ENCODE measurements at places on chromosomes 5 and 9.

DNA sequence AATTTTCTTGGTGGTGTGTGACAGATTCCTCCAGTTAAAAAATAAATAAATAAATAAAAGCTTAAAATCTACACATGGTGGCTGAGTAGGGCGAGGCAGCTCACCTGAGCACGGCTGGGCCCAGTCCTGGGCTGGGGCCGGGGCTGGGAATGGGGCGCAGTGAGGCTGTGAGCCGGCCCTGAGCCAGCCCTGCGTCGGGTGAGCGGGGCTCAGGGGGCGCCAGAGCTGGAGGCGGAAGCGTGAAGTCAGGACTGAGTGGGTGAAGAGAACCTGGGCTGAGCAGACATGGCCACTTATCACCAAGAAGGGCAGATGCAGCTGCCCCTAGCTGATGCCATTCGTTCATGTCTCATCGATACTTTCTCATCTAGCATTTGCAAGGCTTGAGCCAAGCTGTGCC lies 22.8 kb upstream of the DTWD2 start:
- no peak for DNase-seq

- no peak for DNase-seq
Observed at GRCh38 chr5:33855396-33855795, 36.4 kb downstream of the ADAMTS12 start.

- no peak for DNase-seq
Observed at GRCh38 chr5:90845723-90846554, 287.3 kb downstream of the ADGRV1 start.

DNA sequence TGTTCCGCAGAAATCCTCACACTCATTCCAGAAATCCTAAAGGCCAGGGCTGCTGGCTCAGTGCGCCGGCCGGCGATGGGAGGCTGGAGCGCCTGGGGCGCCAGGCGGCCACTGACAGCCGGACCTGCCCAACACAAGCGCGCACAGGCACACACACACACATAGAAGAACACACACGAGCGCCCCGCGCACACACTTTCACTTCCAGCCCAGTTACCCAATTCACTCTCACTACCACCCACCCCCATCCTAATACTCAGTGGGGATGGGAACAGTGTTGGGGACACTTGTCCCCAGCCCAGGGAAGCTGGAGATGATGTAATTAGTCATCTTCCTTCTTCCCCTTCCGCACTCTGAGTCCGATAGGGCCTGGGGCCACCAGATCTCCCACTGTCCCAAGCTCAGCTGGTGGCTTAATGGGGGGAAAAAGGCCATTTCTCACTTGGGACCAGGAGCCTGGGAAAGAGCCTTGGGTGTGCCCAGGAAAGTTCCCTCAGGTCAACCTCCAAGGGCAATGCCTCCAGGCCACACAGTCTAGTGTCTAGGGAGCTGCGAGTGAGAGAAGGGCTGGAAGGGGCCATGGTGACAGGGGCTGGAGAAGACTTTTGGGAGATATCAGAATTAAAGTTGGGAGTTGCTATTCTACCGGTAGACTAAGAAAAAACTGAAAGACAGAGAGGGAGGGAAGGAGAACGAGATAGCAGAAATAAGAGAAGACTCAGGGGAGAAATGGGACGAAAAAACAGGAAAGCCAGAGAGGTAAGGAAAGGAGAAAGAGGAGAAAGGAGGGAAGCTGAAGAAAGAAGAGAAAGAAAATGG lies 1.7 kb downstream of the EBF1 start:
- DNase-seq = peak; percentile 51

DNA sequence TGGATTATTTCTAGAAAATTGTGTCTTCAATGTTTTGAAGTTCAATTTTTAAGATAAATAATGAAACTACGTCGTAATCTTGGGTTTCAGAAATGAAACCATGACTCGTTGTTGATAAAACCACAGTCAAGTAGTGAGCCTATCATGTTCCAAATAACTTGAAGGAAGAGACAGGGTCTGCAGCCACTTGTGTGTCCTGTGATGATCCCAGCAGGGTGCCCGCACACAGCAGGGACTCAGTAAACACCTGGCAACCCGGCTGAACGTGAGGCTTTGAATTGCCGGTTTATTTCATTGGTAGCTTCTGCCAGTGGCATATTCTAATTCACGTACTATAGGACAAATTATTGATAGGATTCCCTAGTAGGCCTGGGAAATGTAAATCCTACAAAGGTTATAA lies 679.6 kb downstream of the IRX1 start:
- DNase-seq = no peak

- peak; percentile 23 for DNase-seq
Observed at GRCh38 chr9:19018201-19018600, 14.8 kb downstream of the SAXO1 start.

DNA sequence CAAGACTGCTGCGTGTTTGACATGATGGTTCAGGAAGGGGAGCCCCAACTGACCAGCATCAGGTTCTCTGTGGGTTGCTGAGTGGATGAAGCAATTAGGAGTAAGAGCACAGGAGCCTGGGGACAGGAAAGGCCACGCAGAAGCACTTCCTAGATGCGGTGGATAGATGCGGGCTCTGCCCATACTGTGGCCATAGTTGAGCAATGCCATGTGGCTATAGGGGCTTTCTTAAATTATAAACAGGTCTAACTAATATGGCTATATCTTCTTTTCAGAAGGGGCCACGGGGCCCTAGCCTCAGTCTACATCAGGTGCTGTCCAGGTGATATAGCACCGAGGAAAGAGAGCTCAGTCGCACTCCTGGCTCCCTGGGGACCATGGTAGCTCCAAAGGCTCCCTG lies 198.6 kb downstream of the GADD45G start:
- no peak for DNase-seq

- DNase-seq = no peak
Observed at GRCh38 chr5:77795268-77795667, 19.1 kb upstream of the TBCA start.

DNA sequence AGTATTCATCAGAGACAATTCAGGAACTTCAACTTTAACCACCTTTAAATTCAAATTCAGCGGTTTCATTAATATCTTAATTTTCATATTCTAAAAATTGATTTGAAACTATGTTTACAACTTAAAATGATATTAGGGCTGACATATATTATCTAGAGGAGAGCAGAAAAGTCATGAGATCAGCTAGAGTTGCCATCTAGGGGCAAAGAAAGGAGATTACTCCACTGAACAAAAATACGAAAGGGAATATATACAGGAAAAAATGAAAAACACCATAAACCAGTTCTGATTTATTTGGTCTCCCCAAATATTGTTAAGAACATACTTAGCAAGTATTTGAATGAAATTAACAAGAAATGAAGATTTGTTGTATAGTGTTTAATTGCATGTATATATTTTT lies 946.3 kb downstream of the DTWD2 start:
- no peak for DNase-seq

DNA sequence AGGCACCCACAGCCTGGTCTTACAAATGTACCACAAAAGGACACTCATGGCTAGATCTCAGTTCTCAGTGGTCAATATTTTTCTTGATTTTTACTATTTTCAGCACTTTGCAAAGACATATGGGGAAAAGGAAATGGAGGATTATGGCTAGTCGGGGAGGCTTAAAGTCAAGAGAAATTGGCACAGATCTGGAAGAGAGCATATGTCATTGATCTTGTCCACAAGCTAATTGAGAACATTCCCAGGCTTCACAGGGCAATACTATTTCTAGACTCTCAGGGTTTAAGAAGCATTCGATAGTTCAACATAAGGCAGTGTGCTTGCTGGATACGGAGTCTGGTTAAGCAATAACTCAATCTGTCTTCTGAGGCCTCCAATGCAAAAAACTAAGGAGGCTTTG lies 285.8 kb downstream of the ZNF608 start:
- DNase-seq = no peak

- no peak for DNase-seq
Observed at GRCh38 chr9:113139225-113139829, 11.5 kb upstream of the SLC31A2 start.

DNA sequence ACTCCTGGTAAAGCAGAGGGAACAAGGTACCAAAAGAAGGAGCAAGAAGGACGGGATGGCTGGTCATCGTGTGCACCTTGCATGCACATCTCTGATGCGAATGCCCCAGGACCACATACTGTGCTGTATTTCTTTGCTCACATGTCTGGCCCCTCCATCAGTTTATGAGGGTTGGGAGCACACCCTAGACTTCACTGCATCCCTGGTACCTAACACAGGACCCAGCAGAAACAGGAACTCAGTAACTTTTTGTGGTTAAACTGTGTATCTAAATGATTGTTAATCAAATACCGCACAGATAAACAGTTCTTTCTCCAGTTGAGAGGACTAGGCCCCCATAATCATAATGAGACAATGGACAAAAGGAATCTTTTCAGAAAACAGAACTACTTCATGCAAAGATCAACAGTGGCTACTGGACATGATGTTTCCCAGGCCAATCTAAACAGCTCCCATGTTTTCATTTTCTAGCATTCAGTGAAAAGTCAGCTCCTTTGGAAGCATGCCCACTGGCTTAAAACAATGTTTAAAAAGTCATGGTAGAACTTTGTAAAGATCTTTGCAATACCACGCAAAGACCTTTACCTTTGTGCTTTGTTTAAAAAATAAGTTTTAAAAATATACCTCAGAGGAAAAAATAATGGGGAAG lies 55.5 kb upstream of the IFNK start:
- DNase-seq = no peak

DNA sequence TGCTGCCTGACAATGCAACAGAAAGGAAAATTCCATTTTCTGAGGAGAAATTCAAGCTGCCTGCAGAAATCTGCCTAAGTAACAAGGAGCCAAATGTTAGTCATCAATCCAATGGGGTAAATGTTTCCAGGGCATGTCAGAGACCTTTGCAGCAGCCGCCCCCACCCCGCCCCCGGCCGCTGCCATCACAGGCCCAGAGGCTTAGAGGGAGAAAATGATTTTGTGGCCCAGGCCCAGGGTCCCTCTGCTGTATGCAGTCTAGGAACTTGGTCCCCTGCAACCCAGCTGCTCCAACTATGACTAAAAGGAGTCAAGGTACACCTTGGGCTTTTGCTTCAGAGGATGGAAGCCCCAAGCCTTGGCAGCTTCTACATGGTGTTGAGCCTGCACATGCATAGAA lies 45.0 kb downstream of the VLDLR start:
- peak; percentile 5 for DNase-seq

- DNase-seq = no peak
Observed at GRCh38 chr5:83972236-83972635, 251.6 kb upstream of the HAPLN1 start.

DNA sequence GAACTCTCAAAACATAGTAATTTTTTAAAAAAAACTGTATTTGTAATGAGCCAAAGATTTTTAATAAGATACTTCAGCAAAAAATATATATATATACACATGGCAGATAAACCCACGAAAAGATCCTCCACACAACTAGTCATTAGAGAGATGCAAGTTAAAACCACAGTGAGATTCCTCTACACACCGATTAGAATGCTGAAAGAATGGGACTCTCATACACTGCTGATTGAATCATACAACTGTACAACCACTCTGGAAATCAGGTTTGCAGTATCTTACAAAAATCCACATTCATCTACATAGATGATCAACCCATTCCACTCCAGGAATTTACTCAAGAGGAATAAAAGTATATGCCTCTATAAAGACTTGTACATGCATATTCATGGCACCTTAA lies 43.7 kb downstream of the RASEF start:
- DNase-seq = no peak

DNA sequence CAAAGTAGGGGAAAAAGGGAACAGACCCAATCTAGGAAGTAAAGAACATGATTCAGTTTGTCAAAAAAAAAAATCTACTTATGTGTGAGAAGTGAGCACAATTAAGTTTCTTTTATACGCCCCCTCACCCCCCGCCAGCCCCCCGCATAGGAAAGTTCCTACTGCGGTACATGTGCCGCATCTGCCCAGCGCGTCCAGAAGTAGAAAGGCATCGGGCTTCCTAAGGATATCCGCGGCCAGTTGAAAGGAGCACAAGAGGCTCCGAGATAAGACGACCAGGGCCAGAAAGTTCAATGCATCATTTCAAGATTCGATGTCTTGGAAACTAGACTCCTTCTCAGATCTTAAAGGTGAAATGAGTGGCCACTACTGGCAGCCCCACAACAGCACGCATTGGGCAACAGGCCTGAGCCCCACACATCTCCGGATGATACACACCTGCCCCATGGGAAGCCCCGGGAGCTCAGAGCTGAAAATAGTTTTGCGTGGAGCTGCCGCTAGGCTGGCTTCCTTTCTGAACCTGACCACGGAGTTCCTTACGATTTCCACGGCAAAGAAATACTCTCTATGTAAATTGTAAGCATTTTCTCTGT lies 203.9 kb downstream of the RAB3C start:
- peak; percentile 23 for DNase-seq

DNA sequence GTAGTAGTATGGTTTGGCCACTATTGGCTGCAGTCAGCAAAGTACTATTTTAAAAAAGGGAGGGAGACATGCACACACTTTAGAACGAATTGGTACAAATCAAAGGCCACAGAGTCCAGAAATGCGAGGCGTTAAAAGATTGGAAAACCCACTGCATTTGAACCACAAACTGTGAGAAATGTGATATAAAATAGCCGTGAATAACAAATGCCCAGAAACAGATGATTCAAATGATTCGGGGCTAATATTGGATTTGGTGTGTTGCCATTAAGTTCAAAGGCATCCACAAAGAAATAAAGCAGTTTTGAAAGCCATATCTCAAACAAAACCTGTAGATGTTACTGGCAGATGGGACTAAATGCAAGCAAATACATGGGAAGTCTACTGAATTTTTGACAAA lies 140.9 kb upstream of the HMHB1 start:
- no peak for DNase-seq

DNA sequence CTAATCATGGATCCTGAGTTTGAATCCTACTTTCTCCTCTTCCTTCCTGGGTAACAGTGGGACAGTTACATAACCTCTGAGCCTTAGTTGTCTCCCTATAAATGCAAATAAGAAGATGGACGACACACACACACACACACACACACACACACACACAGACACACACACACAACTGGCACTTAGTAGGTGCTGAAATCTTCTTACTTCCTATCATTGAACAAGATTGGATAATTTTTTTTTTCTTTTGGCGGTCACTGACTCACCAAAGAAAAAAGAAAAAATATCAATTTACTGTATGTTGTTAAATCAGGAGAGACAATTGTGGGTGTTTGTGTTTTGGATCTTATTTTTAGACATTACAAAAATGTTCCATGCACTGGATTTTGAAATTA lies 28.4 kb upstream of the TNFSF8 start:
- peak; percentile 49 for DNase-seq

DNA sequence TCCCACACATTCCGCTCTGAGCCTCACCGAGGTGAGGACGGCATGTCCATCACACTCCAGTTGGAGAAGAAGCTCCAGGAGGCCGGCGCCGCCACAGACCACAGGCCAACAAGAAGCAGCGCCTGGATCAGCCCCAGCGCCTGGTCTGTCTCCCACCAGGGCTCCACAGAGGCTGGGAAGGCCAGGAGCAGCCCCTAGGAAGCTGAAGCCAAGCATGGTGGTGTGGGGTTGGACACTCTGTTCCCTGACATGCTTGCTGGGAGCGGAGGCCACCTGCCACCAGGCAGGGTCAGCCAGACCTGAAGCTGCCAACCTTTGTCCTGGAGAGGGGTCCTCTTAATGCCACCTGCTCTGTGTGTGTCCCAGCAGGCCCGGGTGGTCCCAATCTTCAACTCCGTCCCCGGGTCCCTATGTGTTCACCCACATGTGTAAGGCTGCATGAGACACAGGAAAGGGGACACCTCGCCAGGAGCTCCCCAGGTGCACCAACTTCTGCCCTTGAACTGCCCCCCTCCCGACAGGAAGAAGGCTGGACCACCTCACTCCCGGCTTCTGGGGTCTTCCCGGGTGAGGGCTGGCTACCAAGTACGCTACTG lies 140.1 kb upstream of the PPP1R26 start:
- DNase-seq = no peak
